ENCODE measurements at places on chromosomes 4 and X.

DNA sequence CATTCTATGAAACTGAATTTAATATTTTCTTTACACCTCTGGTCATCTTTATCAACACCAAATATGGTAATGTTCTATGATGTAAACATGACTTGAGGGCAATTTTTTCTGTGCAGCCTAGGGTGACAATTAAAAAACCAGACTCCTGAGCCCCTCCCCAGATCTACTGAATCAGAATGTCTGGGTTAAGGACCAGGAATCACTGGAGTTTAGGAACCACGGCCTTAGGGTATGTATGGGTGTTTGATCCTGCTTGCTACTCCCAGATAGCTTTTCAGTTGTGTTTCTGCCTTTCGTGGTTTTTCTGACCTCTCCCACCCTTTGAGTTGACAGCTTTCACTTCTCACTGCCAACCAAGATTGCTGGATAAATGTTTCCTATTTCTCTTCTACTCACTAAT, 332.2 kb downstream of the DHX15 start:
- no peak for DNase-seq

DNA sequence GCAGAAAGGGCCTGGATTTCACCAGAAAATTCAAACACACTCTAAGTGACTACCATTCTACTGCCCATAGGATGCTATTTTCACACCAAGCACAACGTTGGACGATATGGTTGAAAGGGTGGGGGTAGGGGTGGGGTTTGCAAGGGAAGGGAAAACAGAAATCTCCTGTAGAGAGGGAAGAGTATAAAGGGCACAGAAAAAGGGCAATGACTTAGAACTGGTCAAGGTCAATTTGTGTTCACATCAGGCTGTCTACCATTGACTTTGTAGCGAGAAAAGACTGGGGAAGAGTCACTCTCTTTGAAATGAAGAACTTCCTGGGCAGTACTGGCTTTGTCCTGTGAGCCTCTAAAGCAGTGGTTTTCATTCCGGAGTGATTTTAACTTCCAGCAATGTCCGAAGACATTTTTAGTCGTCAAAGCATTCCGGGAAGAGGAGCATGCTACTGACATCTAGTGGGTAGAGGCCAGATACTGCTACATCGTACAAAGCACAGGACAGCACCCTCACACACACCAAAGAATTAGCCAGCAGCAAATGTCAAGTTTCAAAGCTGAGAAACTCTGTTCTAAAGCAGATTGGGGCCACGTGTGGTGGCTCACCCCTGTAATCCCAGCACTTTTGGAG, 48.4 kb upstream of the SLC7A3 start:
- DNase-seq = no peak

GRCh38 chr4:14267373-14268060, 640.0 kb upstream of the BOD1L1 start:
- no peak for DNase-seq

- no peak for DNase-seq
Observed at GRCh38 chrX:153921070-153921469, 5.0 kb downstream of the ARHGAP4 start.

GRCh38 chr4:48012824-48013223, 3.7 kb downstream of the CNGA1 start:
- DNase-seq = no peak

DNA sequence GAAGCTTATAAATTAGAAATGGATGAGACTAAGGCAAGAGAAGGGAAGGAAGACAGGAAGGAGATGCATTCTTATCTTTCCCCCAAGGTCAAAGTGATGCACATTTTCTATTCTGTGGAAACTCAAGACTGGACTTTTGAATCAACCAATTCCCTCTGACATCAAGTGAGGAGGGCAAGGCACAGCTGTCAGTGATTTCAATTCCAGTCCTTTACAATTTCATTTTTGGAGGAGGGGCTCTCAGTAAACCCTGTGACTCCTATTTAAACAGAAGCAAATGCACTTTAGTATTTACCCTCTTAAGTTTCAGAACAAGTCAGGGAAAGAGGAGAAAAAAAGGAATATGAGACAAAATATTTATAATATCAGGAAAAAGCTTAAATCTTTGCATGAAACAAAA, 134.0 kb downstream of the MGST2 start:
- DNase-seq = no peak

- DNase-seq = no peak
Observed at GRCh38 chr4:140176735-140177134, 22.8 kb upstream of the MAML3 start.

GRCh38 chr4:77121736-77122240, 35.2 kb upstream of the CCNG2 start:
- DNase-seq = peak; percentile 3

- no peak for DNase-seq
Observed at GRCh38 chr4:187478292-187479140, 517.1 kb upstream of the ZFP42 start.

DNA sequence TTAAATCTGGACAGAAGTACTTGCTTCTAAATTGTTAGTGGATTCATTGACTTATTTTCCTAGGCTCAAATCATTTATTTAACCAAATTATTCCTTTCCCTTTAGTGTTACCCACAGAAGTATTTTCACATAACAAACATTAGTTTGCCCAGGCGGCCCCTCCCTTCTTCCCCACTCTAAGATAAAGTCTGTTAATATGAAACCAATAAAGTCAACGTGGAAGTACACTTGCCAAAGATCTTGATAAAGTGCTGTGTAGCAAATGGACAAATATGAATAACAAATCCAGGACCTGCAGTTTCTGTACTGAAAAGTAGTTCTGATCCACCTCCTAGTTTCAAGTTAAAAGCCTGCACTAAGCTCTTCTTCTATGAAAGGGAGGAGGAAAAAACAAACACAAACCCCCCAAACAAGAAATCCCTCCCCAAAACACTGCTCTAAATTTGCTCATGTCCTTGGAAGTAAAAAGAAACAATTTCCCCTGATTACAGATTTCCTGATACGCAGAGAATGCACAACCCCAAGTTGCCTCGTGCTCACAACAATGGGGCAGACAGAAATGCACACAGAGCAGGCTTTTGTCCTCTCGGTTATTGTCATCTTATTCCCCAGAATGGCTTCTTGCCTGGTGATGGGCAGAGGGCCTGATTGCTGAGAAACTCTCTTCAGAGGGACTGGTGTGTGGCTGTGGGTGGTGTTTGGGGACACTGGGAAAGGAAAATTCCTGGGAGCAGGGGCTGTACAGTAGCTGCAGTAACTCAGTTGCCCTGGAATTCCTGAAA, 23.2 kb downstream of the TMSB4X start:
- DNase-seq = no peak

DNA sequence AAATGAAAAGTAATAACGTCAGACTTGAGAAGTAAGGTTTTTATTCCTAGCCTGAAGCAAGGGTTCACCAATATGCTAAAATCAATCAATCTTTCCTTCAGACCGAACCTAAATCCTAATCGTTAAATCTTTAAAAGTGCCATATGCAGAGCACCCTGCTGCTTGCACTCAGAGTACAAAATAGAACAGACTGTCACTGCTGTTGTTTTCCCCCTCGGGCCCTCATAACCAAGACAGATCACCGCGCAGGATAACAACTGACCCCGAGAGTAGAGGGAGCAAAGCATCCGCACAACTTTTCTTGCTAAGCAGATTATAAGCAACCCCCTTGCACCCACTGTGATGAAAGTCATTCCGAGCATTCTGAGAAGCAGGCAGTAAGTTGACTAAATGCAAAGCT, 550.9 kb upstream of the NDST4 start:
- no peak for DNase-seq

DNA sequence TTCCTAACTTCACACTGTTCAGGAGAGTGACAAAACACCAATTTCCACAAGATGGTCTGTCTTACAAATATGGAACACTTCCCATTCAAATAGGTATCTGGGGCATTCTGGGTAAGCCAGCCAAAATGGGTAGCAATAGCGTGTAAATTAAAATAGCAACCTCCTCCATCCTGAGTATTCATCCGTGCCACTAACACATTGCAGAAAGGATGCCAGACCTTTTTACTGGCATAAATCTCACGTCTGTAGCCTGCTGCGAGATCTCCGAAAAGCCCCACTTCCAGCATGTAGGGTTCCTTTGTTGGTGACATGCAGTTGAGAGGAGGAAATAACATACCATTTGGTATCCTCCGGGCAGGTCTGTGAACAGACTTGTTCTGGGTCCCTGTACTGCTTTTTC, 52.7 kb upstream of the RAI2 start:
- DNase-seq = no peak

DNA sequence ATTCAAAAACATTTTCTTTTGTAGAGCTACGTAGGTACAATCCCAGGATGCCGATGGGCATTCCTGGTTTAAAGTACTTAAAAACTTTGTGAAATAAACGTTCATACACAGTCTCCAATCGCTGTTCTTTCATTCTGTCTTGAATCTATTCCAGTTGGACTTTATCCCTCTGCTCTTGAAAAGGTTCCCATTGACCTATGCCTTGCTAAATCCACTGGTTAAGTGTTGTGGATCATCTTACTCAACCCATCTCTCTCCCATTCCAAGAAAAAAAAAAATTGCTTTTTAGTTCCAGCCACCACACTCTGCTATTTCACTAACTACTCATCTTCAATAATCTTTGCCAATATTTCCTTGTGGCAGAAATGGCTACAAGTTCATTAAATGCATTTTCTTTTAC, 542.3 kb upstream of the GRIA3 start:
- DNase-seq = no peak

DNA sequence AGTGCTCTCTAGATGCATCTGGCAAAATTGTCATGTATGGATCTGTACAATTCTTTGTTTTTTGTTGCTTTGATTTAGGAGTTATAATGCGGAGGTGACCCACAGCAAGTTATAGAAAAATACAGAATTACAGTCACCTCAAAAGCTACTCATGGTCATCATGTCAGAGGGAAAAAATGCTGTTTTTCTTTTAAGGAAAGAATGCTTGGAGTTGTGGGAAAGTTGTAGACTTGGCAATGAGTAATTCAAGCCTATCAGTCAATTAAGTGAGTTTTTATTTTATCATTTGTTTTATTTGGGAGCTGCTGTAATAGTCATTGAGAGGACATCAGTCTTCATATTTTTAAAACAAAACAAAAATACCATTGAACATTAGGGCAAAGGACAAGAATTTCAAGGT, 16.4 kb downstream of the FHL1 start:
- DNase-seq = no peak

- no peak for DNase-seq
Observed at GRCh38 chr4:851701-852430, 25.9 kb upstream of the CPLX1 start.

DNA sequence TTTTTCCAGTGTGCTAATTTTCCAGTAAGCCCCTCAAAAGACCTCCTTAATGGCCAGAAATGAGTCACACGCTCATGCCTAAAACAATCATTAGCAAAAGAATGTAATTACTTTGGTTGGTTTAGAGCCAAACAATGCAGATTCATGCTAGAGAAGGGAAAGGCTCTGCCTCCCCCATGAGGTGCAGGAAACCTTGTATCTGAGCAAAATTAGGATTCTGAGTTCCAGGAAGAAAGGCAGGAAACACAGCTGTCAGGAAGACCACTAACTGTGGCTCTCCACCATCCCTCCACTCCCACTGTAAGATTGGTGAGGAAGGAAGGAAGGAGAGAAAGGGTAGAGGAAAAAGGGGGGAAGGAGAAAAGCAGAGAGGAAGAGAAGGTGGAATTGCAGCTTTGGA, 104.9 kb upstream of the DHX15 start:
- no peak for DNase-seq

GRCh38 chr4:83558059-83558653, 22.2 kb downstream of the GPAT3 start:
- DNase-seq = no peak

- DNase-seq = no peak
Observed at GRCh38 chr4:140640150-140640748, 71.5 kb upstream of the UCP1 start.

- no peak for DNase-seq
Observed at GRCh38 chrX:108309144-108309543, 129.1 kb downstream of the COL4A6 start.

- no peak for DNase-seq
Observed at GRCh38 chrX:148768296-148768695, 267.9 kb downstream of the AFF2 start.

- no peak for DNase-seq
Observed at GRCh38 chr4:119314356-119314755, 7.6 kb downstream of the FABP2 start.

DNA sequence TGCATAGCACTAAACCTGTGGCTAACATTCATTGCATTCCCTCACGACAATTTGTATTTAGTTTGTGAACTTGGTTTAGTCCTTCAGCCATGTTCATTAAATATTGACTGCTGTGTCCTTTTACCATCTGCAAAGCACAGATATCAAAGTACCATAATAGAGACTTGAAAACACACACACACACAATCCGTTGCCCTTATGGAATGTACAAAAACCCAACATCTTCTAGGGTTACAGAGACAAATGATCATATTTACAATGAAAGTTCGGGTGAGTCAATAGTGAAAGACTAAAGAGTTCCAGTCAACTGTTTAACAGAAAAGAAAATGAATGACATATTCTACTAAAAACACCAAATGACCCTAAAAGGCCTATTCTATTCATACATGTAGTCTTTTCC, 50.8 kb upstream of the TXK start:
- DNase-seq = no peak

DNA sequence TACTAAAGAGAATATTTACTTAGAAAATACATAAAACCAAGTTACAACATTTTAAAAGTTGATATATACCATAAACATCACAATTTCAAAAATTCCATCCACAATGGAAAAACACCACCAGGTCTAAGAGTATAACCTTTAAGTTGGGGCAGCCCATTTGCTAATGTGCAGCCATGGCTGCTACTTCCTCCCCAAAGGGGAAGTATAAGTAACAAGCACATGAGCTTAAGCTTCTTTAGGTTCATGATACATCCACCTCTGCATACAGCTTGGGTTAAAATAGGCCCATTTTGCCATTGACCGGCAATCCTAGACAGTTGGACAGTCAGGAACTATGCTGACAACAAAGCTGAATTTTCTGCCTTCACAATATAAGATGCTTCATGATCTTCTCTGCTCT, 16.6 kb upstream of the GASK1B start:
- no peak for DNase-seq

DNA sequence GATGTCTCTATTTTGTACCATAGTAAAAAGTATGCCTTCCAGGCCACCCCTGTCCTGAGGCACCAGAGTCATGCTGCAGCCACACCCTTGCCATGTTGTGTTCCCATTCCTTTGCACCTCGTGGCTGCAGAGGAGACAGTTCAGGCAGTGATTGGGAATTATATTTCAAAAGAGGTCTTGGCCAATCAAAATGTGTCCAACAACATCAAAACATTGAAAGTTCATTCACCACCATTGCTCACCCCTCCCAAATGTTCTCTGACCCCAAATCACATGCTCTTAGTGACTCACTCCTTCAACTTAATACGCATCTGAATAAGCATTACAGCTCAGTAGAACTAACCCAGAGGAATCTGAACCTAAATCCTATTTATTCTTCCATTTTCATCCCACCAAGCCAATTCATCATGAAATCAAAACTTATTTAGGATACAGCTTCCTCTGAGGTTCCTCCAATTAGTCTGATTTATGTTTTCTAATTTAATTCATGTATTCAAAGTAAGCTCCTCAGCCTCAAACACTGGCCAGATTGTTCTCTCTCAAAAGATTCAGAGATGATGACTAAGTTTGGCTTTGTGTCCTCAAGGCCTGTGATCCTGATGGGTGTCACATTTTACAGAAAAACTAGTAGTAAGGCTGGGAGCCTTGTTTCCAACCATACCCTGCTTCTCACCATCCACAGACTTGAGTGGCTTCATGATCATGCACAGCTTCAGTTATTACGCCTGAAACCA, 323.2 kb upstream of the INTU start:
- no peak for DNase-seq
